ENCODE measurements at places on chromosomes 12 and 14.

- no peak for DNase-seq
Observed at GRCh38 chr12:106871477-106871876, 84.2 kb upstream of the TMEM263 start.

DNA sequence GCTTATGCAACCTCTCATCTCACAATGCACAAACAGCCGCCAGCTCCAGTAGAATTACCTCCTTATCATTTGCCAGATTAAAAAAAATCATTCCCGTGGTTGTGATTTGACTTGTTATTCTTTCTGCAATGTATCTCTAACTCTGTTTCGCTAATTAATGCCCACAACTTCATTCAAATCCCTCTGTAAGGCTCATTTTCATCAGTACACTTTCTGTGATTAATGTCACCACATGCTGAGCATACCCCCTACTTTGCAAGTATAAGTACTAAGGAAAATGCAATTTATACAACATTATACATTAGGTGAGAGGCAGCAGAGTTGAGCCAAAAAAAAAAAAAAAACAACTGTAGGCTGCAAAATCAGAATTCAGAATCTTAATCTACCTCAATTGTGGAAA, 166.0 kb downstream of the FSCB start:
- no peak for DNase-seq

- no peak for DNase-seq
Observed at GRCh38 chr12:115897729-115898128, 379.8 kb downstream of the MED13L start.

DNA sequence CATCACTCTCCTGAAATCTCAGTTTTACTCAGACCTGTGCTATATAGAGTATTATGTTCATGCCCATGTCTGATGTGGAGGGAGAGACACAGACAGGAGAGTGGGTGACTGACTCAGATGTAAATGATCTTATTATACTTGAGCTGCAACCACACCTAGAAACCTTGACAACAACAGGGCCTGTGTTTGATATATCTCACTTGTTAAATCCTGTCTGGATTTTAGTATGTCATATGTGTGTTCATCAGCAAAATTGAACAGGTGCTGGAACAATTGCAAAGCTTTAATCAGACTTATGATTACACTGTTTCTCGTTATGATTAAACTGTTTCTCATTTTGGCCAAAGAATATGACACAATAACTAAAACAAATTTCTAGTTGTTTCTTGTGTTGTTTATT, 37.7 kb downstream of the DIP2B start:
- no peak for DNase-seq

DNA sequence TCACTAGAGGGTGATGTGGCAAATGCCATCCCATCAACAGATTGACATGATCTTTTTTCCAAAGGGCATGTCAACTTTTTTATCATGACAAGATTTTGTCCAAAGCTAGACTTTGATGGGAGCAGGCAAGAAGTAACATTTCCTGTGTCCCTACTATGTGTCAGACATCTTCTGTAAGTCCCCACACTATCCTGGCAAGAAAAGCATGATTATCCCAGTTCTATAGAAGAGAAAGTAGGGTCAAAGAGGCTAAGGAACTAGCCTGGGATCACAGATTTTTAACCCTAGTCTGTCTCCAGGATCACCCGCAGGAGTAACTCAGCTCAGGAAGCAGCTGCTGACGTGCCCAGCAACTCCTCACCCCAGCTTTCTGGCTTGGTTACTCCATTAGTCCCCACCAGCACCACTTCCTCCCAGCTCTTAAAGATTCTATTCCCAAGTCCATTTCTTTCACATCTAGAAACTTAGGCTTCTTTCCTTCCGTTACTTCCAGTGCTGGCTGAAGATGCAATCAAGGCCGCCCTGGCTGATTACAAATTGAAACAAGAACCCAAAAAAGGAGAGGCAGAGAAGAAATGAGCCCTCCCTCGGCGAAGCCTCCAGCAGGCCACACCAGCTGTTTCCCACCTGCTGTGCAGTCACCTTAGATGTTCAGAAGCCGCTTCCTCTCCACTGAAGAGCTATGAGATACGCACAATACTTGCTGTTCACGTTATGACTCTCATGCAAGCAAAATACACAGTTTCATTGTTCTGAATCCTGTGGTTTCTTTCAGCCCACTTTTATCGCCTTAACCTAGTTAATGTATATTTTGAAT, 6.2 kb downstream of the ISCU start:
- DNase-seq = peak; percentile 46

- DNase-seq = no peak
Observed at GRCh38 chr12:32568228-32568627, 110.9 kb upstream of the DNM1L start.

GRCh38 chr14:23118506-23119362, at the start of gene CEBPE:
Gene CEBPE (minus strand): TSS chr14:23119255. CDS start chr14:23119091, 164 bp downstream.
- no peak for DNase-seq

DNA sequence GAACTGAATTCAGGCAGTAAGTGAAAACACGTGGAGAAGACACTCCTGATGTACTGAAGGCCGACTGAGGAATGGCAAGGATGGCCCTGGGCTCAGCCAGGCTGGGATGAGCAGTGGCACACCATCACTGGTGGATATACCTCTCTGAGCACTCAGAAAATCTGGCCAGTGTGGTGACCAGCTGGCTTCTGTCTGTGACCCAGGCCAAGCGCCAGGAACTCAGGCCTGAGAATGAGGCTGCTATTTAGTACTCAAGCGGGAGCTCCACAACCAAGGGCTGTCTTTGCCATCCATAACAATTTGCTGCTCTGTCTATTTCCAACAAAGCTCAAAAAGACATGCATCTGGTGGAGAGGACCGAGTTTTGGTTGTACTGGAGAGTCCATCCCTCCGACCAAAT, 586.3 kb downstream of the BCL11B start:
- no peak for DNase-seq
